ENCODE measurements at places on chromosomes 1 and 21. TPM values are rescaled to one million over a fixed set of nuclear protein-coding genes. Genes with fewer than 3 reads are reported as not detected.

- DNase-seq = no peak
These were observed 6.0 kb downstream of the DLGAP3 start for GRCh38 chr1:34923490-34923889.

DNA sequence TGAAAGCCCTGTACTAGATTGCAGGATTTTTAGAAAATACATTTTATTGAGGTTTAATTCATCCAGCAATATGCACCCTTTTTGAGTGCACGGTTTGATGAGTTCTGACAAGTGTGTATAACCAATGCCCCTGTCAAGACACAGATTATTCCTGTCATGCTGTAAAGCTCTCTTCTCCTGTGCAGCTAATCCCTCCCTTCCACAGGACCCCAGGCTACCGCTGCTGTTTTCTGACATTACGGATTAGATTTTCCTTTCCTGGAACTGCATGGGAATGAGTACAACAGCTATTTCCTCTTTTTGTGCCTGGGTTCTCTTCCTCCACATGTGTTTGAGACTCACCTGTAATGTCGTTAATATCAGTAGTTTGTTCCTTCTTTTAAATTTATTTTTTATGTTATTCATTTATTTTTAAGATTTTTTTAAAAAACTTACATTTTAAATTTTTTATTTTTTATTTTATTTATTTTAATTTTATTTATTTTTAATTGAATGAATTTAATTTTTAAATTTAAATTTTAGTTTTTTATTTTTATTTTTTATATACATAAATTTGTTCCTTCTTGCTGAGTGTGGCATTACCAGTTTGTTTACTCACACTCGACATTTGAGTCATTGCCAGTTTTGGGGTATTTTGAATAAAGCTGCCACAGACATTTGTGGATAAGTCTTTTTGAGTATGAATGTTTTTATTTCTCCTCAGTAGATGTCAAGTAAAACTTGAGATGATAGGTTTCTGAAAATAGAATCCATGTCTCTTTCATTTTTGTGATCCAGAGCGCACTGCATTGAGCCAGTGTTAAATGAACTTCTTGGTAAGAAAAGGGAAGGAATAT lies 79.0 kb upstream of the B3GALT5 start:
- no peak for DNase-seq

DNA sequence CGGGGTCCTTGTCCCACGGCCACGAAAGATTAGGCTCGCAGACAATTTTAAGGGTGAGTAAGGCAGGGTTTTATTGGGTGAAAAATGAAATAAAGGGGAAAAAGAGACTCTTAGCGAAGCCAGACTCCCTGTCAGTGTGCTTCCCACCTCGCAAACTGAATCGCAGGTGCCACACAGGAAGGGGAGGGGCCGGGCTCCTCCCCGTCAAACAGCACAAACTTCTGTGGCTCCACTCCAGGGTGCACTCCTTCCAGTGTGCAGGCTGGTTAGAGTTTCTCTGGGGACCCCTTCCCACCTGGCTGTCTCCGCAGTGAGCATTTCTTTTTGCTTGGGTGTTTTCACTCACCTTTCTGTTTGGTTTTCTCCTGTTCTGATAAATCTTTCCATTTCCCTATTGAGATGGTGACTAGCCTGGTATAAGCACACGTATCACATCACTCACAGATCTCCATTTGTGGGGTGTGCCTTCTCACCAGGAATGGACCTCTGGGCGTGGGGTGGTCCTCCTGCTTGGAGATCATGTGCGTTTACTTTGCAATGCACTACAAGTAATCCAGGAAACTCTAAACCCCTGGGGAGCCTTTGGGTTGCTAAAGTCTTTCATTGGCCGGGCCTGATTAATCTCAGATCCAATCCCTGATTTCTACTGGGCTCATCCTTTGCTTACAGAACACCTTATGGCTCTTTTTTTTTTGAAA lies 37.6 kb upstream of the GALNT2 start:
- no peak for DNase-seq

GRCh38 chr1:172717722-172718465 lies 59.0 kb downstream of the FASLG start:
- no peak for DNase-seq

The LIPI gene
- polyA plus RNA-seq = 0.03 TPM

The SLC9C2 gene
- polyA plus RNA-seq = not detected
